ENCODE measurements at places on chromosomes 3 and 15.
A peak's percentile ranks its signal among the peaks of the same experiment; 100 is the strongest.

DNA sequence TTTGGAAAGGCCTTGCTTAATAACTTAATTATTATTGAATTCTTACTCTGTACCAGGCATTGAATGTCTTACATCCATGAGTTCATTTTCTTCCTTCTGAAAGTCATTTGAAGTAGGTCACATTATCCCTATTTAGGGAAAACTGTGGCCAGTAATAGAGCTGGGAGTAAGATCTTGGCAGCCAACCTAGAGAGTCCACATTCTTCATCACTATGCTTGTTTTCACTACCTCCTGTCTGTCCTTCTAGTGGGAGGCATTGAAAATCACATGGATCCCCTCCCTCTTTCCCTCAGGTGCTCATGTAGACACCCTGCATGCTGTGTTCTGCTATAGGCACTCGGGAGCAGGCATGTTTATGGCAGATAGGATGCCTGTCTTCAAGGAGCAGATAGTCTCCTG lies 154.9 kb downstream of the EBLN2 start:
- no peak for DNase-seq

GRCh38 chr15:58898150-58898680 lies 35.3 kb downstream of the SLTM start:
- no peak for DNase-seq

GRCh38 chr3:143604402-143605185 lies 243.7 kb downstream of the SLC9A9 start:
- no peak for DNase-seq

- no peak for DNase-seq
These were observed 209.2 kb upstream of the CTNNB1 start for GRCh38 chr3:40990062-40990456.

- no peak for DNase-seq
These were observed 62.3 kb upstream of the TNFAIP8L3 start for GRCh38 chr15:51156957-51157356.

GRCh38 chr15:49199666-49200065 lies 29.6 kb downstream of the GALK2 start:
- no peak for DNase-seq

DNA sequence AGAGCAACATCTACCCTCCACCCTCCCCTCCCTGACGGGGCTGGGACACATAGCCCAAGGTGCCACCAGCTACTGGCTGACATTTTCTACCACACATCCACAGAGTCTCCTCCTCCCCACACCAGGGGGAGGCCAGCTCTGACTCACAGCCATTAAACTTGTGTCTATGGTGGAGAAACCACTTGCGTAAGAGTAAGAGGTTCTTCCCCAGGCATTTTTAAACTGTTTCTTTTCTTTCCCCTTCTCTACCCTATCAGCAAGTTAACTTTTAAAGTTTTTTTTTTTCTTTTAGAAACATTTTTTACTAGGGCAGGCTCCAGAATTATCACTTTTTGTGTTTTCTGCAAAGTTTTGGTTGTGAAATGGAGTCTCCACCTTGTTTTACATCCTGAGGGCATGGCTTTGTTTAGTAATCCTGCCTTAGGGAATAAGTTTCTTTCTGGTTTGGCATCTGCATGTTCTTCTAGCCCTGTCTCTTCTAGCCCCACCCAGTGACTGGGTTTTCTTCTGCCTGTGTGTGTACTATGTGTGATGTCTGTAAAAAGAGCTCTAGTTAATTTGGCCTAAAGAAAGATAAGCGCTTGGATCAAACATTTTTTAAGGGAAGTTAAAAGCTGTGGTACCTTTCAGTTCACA lies 148.8 kb upstream of the GADL1 start:
- DNase-seq, result no peak

GRCh38 chr15:69736161-69736560 lies 283.5 kb downstream of the RPLP1 start:
- no peak for DNase-seq

- DNase-seq, result no peak
These were observed 43.1 kb upstream of the WDR5B start for GRCh38 chr3:122458992-122459391.

GRCh38 chr3:177968891-177969290 lies 567.3 kb upstream of the KCNMB2 start:
- DNase-seq, result no peak

- DNase-seq, result no peak
These were observed 34.7 kb upstream of the LACTB start for GRCh38 chr15:63086947-63087346.

- peak; percentile 34 for DNase-seq
These were observed 73.0 kb downstream of the OXNAD1 start for GRCh38 chr3:16337856-16338540.

DNA sequence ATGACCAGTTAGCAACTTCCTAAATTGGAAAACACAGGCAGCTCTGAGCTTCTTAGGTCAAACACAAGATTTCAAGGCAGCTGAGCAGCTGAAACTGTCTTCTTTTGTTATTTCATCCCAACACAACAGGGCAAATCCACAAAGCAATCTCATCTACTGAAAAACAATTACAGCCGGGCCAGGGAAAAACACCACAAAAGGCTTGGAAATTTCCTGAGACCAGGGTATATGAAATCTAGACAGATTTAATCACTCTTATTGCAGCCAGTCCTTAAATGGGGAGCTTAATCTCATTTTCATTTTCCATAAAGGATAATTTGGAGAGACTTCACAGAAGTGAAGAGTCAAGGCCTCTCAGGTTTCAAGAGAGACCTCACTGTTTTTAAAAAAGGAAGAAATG lies 181.8 kb downstream of the SSR3 start:
- no peak for DNase-seq

DNA sequence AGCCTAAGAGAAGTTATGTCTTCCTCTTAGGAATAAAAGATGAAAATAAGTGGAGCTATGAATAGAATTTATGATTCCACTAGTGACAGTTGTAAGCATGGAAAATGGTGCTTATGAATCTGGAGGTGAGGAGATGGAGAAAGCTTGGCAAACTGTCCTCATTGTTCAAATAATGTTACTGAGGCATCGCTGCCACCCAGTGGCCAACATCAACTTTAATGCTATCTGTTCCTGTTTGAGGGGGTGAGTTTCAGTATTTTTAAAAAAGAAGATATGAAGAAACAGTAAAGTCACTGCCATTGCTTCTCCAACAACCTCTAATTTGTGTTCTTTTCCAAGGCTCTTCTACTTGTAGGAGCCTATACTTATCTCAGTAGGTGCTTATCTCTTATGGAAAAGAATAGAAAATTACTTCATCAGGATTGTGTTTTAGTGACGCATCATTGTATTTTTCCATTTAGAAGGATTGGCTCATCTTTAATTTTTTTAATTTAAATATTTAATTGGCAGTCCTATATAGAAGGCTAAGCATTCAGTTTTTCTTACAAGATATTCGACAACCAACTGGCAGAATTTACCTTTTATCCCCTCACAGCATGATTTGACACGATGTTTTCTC lies 260.4 kb upstream of the P2RY1 start:
- peak; percentile 52 for DNase-seq

DNA sequence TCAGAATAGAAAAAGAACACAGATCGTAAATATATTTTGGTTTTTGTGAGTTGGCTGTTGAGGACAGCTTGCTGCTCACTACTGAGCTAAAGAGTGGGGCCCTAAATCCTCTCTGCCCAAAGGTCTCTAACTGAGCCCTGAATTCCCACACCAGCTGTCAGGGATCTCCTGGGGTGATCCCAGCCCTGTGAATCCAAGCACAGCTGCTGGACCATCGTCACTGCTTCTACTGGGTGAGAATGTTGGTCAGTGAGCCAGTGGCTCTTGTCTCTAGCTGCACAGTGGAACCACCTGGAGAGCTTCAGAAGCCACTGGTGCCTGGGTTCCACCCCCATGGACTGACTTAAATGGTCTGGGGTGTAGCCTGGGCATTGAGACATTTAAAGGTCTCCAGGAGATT lies 90.5 kb upstream of the IL12A start:
- no peak for DNase-seq

GRCh38 chr3:123044981-123045763 lies 17.6 kb upstream of the SEMA5B start:
- no peak for DNase-seq

GRCh38 chr15:46751303-46751702 lies 966.0 kb upstream of the SEMA6D start:
- DNase-seq, result no peak
